ENCODE measurements at places on chromosomes 16 and 17.

GRCh38 chr16:79393564-79393963, 207.0 kb downstream of the MAF start:
- DNase-seq, result no peak

DNA sequence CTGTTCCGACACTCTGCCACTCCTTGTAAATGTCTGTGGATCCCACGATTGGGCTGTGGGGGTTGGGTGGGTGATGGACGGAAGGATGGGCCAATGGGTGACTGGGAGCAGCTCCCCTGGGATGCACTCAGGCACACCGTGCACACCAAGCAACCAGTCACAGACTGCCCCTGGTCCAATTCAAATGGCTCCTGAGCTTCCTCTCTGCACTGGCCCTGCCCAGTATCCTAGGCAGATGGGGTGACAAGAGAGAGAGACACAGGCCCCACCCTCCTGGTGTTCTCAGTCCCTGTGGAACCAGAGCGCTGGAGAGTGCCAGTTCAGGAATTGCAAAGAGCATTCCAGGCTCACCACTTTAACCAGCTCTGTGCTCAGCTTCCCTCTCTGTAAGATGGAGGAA, 32.8 kb downstream of the BEAN1 start:
- no peak for DNase-seq

GRCh38 chr17:19262650-19263631, 25.8 kb downstream of the EPN2 start:
- no peak for DNase-seq

GRCh38 chr17:76314392-76315227, 6.5 kb upstream of the QRICH2 start:
- DNase-seq, result no peak

GRCh38 chr16:72809446-72809845, 238.5 kb downstream of the ZFHX3 start:
- no peak for DNase-seq

DNA sequence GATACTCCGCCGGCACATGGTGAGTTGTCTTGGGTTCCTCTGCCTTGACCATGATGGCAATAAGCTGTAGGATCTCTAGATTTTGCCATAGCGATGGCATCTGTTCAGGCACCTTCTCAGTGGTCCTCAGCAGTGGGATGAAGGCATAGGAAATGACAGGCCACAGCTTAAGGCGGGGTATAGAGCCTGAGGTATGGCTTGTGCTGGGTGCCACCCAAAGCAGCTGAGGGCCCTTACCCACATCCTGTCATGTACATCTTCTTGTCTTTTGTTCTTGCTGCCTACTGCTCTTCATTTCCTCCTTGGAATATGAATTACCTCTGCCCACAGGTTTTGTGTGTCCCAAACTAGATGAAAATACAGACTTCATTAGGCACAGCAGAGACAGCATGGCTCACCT, 29.5 kb downstream of the KAT7 start:
- DNase-seq, result no peak

GRCh38 chr17:77326636-77327035, 185.9 kb downstream of the SEC14L1 start:
- no peak for DNase-seq

DNA sequence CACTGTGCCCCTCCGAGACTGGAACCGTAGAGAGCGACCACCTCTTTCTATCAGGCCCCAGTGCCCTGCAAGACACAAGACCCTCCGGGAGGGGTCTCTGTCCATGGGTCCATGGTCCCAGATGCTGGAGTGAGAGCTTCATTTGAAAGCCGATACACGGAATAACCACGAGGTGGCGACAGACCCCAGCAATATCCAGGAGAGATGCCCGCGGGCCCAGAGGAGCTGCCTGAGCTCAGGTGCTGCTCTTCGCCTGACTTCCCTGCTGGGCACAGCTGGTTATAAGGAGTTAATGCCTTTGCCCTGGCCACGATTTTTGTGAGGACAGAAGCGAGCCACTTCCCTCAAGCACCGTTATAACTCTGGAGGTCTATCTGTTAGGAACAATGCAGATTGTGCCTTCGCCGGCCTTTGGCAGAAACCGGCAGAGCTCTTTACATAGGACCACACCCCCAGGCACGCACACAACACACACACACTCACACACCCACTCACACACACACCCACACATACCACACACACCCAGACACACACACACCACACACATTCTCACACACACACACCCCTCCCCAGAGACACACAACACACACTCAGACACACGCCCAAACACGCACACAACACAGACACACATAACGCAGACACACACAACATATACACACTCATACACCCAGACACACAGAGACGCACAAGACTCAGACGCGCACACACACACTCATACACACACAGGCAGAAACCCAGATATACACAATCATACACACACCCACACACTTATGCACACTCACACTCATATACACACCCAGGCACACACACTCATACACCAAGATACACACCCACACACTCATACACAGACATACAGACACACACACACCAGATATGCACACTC, 436.4 kb downstream of the SOX9 start:
- DNase-seq, result peak; percentile 37

GRCh38 chr16:12078405-12079280, 102.1 kb downstream of the SNX29 start:
- DNase-seq, result no peak

Data from activated naive CD4-positive, alpha-beta T cell (primary cell).